ENCODE measurements at places on chromosomes 6 and 20. TPM values are rescaled to one million over a fixed set of nuclear protein-coding genes. Genes with fewer than 3 reads are reported as not detected.
A peak's percentile ranks its signal among the peaks of the same experiment; 100 is the strongest.

DNA sequence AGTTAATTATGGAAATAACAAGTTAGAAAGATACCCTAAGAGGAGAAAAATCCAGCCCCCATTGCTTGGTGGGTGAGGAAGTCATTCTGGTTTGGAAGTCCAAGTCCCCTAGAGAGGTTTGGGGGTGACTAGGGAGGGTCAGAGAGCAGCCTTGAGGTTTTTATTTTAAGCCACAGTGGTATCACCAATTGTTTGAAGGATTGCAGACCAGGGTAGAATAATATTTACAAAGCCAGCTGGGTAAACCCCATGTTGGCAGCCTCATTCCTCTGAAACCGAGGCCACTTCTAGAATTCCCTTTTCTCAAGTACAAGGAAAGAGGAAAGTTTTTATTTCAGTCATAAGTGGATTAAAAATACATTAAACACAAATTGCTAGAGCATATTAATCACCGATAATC is 99.7 kb downstream of the TMEM170B start:
- DNase-seq, result no peak

- DNase-seq, result no peak
Observed at GRCh38 chr6:71080133-71080532, 123.3 kb upstream of the B3GAT2 start.

GRCh38 chr6:156729248-156729647 is 47.9 kb upstream of the ARID1B start:
- no peak for DNase-seq

- DNase-seq, result peak; percentile 94
Observed at GRCh38 chr6:31660381-31661261, at the start of gene C6orf47. TSS of gene C6orf47 (minus strand) at chr6:31660778. CDS start at chr6:31659947, 831 bp downstream.

GRCh38 chr6:112039431-112039770 is 14.5 kb upstream of the CCN6 start:
- DNase-seq, result no peak

DNA sequence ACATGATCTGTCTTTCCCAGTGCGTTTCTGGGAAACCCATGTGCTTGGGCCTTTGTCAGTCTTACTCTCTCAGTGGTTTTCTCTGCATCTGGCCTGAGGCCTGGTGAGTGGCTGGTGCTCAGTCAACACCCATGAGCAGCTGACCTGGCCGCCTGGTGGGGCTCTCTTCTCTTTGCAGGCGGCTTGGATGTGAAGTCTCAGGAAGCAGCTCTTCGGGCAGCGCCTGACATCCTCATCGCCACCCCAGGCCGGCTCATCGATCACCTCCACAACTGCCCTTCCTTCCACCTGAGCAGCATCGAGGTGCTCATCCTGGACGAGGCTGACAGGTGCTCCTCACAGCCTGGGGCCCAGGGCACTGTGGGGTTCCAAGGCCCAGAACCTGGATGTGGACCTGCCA is 10.8 kb downstream of the DDX27 start:
- no peak for DNase-seq

DNA sequence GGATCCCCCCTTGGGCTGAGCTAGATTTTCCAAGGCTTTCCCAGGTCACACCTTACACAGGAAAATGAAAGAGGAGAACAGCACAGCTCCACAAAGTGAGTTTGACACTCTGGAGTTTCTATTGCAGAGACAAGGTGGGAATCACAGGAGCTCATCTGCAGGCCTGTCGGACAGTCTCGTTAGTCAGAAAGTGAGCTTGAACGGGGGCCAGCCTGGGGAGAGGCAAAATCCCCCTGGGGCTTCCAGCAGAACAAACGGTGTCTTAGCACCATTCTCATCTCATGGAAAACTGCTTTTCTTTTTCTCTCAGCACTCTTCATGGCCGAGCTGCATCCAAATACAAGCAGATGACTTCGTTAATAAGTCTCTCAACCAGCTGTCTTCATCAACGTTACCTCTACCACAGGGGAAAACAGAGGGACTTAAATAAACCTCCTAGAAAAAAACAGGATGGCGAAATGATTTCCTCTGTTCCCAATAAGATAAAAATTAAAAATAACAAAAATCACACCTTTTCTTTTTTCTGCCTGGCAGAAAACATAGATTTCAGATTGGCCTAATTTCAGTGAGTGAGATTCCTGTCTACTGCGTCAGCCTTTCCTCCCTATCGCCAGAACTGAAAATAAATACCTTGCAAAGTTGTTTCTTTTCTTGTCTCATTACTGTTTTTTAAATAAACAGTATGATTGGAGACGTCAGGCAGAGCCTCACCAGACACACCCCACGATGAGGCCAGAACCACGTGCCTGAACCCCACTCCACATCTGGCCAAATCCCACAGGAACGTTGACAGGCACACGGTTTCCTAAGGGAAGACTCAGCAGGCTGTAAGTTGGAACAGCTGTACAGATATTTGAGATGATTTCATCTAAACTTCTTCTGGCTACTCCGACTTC is 219.0 kb downstream of the TTLL2 start:
- DNase-seq, result no peak

DNA sequence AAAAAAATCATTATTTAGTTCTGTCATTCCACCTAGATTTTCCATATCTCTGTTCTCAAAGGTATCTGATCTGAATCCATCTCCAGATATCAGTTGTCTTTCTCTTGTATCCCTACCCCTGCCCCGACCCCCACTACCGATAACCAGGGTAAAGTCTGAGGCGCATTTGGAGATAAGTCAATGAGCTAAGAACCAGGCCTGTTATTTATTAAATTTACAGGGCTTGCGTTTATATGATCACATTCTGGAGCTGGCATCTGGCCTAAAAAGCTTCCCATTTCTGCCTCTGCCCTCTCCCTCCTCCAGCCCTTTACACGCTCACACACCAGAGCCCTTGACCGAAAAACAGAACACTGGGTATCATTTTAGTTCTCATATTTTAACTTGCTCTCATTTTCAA is 144.7 kb downstream of the ALDH8A1 start:
- no peak for DNase-seq

GRCh38 chr20:48986899-48987298 is 59.2 kb upstream of the CSE1L start:
- DNase-seq, result no peak

DNA sequence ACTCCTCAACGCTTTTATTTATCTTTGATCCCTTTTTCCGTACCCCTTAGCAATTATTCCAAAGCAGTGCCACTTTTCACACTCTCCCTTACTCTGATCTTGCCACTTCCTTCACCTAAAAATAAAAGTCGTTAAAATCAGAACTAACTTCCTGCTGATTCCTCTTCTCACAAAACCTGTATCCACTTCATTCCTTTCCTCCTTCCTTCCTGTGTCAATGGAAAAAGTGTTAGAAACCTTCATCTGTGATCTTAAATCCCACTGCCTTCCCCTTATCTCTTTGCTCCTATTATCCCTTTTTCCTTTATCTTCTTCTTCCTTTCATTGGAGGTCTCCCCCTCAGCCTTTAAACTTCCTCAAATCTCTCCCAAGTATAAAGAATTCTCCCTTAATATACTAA is 49.2 kb downstream of the GOPC start:
- DNase-seq, result no peak

DNA sequence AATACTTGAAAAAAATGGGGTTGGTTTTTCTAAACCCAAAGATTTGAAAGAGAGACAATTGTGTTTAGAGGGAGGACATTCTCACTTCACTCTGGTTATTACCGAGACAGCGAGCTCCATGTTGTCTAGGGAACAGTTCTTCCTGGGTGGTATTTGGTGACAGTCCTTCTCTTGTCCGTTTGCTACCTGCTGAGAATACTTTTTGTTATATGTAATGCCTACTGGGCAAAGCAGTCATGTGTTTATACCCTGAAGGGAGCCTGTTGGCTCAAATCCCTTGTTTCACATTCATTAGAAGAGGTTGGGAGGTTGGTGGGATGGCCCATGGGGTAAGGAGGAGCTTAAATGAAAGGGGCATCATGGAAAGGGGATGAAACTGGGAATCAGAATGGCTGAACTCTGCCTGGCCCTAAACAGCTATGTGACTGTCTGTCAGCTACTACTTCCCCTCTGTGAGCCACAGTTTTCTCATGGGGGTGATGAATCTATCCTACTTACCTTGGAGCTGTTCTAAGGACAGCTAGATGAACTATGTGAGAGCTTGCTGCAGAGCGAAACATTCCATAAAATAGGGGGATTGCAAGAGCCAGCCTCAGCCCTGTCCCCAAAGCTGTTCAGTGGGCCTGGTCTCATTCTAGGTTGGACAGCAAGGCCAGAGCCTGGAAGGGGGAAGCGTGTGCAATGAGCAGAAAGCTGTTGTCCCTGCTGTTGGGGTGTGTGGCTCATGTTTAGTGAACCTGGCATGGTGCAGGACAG is 43.5 kb downstream of the FNDC1 start:
- DNase-seq, result no peak

DNA sequence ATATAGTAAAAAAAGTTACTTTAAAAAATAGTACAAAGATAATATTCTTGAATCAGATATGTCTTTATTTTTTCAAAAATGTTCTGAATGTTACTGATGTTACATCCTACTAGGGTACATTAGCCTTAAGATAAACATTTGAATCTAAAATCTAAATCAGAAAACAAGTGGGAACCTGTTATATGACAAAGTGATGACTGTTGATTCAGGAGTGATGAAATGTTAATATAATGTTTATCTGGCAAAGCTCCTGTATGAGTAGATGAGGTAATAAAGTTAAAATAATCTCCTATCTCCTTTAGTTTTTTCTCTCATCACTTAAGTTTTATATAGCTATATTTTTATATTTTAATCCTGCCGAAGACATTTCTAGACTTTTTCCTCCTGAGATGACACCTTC is 4.2 kb downstream of the DOP1A start:
- DNase-seq, result no peak

DNA sequence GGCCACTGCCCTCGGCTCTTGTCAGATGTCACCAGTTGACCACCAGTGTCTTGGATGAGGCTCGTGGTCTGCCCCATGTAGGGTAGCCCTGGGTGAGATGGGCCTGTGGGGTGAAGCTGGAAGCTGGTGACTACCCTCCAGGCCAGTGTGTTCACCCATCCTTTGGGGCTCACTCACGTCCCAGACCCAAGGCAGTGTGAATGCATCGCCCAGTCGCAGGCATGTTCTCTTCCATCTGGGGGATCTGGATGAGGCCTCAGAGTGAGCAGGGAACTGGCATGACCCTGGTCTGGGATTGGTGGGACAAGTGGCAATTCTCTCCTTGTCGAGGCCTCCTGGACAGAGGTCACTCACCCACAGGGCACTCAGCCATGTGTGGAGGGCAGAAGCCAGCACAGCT is 120.1 kb upstream of the PHACTR3 start:
- no peak for DNase-seq

GRCh38 chr6:85464260-85464644 is 14.4 kb downstream of the NT5E start:
- DNase-seq, result no peak

GRCh38 chr6:797479-798077 is 104.6 kb upstream of the EXOC2 start:
- DNase-seq, result no peak

DNA sequence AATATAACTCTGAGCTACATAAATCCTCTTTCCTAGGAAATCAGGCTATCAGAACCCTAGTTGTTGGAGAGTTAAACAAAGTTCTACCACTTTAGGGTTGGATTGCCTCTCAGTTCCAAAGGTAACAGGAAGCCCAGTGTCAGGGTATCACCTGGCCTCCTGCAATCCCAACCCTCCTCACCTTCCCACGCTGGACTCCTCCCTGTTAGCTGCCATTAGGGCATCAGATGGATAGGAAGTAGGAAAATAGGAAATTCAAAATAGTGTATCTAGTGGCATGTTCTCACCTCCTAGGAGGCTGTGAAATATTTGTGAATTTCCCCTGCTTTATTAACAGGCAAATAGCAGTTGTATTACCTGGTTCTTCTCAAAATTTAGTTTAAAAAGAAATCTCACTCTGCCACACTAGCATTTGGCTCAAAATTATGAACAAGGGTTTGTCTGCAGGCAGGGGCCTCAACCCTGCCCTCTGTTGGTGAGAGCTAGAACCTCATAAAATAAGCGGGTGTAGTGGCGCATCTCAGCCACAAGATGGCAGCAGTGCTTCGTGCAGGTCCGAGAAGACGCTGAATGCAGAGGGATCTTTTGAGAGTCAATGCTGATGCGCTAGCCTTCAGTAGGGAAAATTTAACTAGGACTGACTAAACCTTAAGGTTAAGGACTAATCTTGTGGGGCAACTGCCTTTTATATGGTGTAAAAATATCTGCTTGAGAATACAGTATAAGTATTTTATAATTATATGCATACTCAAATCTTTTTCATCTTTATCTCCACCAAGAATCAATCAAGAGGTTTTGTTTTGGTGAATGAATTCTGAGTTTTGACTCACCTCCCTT is 209.8 kb upstream of the KCNQ5 start:
- DNase-seq, result peak; percentile 75

DNA sequence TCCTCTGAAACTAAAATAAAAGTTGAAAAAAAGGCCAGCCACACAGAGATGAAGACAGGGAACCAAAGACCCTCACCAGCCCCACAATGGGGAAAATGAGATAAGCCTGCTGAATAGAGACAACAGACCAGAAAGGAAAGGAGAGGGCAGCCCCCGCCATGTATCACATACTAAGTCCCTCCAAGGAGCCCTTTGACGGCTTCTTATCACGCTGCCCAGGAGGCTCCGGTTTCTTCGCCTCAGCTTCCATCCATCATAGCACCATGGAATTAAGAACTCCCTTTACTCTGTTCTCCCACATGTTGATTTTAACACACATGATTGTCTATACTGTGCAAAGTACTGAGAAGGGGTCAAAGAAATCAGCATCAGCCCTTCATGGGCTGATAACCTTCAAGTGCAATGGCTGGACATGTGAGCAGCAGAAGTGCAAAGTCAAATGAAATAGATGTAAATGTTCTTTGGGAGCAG is 54.9 kb downstream of the MAP3K5 start:
- no peak for DNase-seq

Gene CBLN4
- total RNA-seq, result not detected

Gene IRAK1BP1
- 3.5 TPM for total RNA-seq

Gene EDN1
- 2.9 TPM for total RNA-seq

Data from Right ventricle myocardium inferior (tissue), 1 donor.